NCI-H1436 (cell line): ENCODE measurements at places on chromosomes 2 and 18.

DNA sequence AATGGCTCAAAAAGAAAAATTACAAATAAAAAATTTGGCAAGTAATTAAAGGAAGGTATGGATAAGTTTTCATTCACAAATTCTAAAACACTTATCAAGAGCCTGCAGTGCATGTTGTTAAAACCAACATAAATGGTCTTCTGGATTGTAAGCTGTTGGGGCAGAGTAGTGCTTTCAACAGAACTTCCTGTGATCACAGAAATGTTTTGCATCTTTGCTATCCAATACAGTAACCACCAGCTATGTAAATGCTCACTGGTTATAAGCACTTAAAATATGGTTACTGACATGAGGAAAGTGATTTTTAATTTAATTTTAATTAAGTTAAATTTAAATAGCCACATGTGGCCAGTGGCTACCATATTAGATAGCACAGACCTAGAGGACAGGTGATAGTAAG lies 133.1 kb downstream of the NBAS start:
- no peak for DNase-seq

DNA sequence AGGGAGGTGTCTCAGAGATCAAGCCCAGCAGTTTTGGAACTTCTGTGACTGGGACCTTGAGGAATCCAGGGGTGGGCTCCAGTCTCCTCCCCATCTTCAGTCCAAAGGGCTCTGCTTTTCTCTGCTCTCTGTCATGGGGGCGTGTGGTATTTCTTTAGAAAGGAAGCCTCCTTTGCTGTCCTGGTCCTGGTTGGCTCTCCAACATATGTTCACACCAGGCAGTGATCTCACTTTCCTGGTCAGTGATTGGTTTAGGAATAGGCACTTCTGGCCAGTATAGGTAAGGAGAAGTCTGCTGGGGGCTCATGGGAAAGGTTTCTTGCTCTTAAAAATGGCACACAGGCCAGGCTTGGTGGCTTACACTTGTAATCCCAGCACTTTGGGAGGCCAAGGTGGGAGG lies 115.5 kb upstream of the HAAO start:
- DNase-seq, result no peak

DNA sequence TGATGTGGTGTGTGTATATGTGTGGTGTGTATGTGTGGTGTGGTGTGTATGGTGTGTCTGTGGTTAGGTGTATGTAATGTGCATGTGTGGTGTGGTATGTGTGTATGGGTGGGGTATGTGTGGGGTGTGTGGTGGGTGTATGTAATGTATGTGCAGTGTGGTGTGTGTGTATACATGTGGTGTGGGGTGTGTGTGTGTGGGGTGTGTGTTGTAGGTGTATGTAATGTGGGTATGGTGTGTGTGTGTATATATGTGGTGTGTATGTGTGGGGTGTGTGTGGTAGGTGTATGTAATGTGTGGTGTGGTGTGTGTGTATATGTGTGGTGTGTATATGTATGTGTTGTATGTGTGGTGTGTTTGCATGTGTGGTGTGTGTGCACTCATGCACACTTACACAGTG lies 84.8 kb upstream of the ID2 start:
- DNase-seq, result no peak

DNA sequence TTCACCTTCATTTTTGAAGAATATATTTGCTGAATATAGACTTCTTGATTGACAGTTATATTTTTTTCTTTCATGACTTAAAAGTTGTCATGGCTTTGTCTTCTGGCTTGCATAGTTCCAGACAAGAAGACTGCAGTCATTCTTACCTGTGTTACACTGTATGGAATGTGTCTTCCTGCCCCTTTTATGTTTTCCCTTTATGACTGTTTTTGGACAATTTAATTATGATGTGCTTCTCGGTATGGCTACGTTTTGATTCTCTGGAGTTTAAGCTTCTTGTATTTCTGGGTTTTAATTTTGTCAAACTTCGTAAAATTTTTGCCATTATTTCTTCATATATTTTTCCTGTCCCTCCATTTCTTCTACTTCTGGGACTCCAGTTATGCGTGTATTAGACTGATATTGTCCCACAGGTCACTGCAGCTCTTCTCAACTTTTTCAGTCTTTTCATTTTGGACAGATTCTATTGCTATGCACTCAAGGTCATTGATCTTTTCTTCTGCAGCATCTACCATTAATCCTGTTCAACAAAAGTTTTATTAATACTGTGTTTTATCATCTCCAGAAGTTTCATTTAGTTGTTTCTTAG lies 17.1 kb downstream of the MTERF4 start:
- no peak for DNase-seq
